ENCODE measurements at places on chromosomes 2 and 18.

DNA sequence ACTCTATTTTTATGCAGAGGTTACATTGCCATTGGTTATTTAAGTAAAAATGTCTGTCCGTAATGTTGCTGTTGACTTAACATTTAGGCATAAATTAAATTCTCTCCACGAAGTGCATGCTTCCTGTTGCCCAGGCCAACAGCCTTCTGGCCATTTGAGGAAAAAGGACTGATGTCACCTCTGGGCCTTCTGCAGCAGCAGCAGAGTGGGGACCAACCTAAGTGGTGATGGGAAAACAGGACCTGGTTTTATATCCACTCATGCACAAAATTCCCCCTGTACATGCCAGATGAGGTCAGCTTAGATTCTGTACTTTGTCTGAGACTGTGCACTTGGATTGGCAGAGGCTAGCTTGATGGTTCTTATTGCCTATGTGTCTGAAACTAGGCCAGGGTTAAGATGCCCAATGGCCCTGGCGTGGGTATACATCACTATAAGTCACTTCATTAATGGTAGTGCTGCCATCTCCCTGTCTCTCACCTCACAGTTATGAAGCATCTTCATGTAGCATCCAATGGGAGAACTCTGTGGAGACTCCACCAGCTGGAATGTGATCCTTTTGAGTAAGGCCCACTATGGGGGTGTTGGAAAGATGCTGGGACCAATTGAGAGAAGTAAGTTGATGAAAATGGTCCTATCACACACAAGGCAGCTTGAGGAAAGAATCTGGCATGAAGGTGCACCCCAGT lies 4.4 kb downstream of the ARHGAP25 start:
- no peak for DNase-seq

- no peak for DNase-seq
Observed at GRCh38 chr18:62479574-62479973, 43.3 kb upstream of the ZCCHC2 start.

DNA sequence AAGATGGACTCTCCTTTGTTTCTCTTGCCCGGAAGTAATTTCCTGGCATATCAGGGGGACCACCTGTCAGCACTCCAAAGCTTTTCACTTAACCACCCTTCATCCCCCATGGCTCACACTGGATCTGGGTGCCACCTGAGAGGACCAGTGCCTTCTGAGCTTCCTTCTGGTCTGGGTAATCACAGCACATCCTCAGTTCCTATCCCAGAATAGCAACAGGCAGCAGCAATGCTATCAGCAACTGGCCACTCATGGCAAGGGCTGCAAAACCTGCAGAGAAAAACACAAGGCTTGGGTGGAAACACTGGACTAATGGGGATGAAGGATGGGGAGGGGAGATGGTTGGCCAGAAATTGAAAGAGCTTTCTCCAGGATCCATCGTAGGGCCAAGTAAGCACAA lies 59.9 kb upstream of the STPG4 start:
- DNase-seq, result no peak

DNA sequence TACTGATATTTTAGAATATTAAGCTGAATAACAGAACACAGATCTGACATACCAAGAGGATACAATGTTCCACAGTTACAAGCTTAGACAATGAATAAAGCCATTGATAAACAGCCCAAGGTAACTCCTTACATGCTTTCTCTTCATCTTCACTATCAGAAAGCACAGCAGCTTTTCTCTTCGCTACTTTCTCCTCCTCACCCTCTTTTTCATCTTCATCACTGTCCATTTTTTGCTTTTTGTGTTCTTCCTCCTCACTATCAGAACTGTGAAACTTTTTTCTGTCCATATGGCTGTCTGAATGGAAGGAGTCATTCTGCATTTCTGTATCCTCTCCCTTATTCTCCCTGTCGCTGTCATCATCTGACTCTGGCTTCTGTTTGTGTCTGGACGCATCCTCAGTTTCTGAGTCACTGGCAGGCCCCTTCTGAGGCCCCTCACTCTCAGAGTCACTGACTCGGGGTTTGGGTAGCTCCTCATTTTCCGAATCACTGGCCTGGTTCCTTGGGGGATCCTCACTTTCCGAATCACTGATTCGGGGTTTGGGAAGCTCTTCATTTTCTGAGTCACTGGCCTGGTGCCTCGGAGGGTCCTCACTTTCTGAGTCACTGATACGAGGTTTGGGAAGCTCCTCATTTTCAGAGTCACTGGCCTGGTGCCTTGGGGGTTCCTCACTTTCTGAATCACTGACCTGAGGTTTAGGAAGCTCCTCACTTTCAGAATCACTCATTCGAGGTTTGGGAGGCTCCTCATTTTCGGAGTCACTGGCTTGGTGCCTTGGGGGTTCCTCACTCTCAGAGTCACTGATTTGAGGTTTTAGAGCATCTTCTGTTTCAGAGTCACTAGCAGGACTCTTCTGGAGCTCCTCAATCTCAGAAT lies 21.5 kb downstream of the IWS1 start:
- no peak for DNase-seq

GRCh38 chr2:30095402-30095801 lies 51.4 kb upstream of the YPEL5 start:
- no peak for DNase-seq

DNA sequence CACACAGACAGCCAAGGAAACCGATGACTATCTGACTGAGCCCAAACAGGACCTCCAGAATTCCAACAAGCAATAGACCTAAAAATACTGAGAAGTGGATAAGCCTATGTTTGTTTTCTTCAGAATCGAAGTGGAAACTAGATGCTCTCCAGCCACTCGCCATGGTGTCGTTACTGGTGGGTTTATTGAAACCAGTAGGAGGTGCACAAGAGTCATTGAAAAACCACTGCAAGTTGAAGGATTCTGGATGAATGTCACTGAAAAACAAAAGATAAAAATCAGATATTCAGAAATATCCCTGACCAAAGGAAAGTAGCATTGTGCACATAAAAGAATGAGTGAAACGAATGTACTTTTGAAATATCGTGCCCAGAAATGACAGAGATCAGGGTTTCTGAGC lies 15.3 kb downstream of the TM4SF20 start:
- DNase-seq, result no peak

DNA sequence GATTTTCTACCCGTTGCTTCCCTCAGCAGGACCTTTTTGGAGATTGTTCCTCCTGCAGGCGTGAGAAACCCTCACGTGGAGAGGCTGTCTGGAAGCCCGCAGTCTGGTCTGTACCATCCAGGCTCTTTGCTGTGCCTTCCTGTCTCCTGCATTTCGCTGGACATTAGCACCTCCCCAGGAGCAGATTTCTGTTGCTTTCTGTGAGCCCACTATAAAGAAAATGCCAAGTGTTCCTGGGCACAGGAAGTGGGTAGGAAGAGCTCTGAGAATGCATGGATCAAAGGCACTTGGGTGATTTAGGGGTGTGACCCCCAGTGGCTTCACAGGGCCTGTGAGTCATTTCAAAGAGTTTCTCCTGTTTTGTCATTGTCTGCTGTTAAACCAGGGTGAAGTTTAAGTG lies 27.3 kb downstream of the SPTBN1 start:
- DNase-seq, result peak; percentile 48

GRCh38 chr2:4916094-4916493 lies 776.1 kb upstream of the SOX11 start:
- DNase-seq, result no peak

- DNase-seq, result no peak
Observed at GRCh38 chr2:96250188-96250587, 15.6 kb downstream of the TMEM127 start.

DNA sequence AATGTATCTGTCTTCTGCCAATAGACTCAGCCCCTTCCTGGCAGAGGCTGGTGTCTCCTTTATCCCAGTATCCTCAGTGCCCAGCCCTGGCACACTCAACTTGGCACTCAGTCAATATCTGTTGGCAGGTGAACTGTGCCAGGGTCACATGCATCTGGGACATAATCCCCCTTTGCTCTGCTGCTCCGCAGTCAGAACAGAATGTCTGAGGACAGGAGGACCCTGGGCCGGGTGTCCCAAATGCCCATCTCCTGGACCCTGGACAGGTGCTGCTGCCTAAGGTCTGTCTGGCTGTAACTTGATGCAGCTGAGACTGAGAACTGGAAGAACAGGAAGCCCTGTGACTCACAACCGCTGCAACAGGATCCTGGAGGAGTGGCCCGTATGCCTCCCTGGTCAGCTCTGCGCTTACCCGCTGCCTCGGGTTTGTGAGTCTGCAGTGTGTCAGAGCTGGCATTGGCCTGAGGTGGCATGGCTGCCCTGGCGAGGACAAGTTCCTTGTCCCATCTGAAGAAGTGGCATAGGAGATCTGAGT lies 11.4 kb downstream of the HK2 start:
- peak; percentile 66 for DNase-seq

DNA sequence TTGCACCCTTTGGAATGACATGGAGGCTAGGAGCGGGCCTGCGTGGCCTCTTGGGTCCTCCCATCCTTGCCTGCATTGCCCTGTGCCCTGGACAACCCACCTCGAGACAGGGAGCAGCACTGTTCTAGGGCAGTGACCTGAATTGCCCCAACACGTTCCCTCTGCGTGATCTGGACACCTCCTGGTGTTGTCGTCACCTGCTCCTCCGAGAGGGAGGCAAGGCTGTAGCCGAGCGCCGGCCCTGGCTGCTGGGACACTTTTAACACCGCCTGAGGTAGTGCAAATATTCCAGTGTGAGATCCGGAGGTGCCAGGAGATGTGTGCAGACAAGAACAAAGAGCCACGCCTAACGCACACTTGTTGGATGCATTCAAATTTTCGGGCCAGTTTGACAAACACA lies 131.5 kb downstream of the SMAD7 start:
- DNase-seq, result no peak

GRCh38 chr2:64262816-64263215 lies 118.6 kb upstream of the PELI1 start:
- DNase-seq, result no peak

- no peak for DNase-seq
Observed at GRCh38 chr2:104887676-104888075, 33.8 kb downstream of the POU3F3 start.

DNA sequence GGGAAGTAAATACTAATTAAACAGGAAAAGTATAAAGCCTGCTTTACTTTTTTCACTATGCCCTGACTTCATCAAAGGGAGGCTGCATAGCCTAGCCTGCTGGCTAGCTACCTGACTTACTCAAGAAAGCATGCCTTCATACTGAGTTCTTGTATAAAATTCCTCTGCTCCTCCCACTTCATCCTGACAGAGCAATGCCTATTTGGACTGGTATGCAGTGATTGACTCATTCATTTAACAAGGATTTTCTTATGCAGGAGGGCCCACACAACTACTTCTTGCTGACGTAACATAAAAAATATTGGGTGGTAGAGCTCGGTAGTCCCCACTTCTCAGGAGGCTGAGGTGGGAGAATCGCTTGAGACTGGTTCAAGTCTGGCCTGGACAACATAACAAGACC lies 70.5 kb downstream of the PRPF40A start:
- DNase-seq, result no peak

- DNase-seq, result no peak
Observed at GRCh38 chr2:145022666-145023333, 502.9 kb upstream of the ZEB2 start.

- peak; percentile 9 for DNase-seq
Observed at GRCh38 chr2:45964906-45965305, 313.4 kb downstream of the PRKCE start.

DNA sequence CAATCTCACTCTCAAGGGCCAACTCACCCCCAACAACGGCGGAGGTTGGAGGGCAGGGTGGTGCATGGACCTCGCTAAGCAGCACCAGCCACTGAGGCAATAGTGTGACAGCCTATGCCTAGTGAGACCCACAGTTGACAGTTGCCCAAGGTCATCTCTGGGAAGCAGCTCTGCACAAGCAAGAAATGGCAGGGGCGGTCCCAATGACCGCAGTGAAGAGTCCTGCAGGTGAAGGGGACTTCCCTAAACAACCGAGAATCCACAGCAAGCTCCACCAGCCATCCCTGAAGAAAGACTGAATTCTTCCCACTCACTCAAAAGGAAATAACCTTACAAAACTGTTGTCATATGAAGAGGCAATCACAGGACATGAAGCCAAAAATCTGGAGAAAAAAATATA lies 313.4 kb upstream of the ID2 start:
- DNase-seq, result no peak

GRCh38 chr2:98570356-98570755 lies 38.0 kb downstream of the COA5 start:
- DNase-seq, result no peak

GRCh38 chr2:141015341-141016047 lies 1115.3 kb downstream of the LRP1B start:
- DNase-seq, result no peak

GRCh38 chr2:176454893-176455815 lies 185.9 kb downstream of the MTX2 start:
- DNase-seq, result peak; percentile 74

DNA sequence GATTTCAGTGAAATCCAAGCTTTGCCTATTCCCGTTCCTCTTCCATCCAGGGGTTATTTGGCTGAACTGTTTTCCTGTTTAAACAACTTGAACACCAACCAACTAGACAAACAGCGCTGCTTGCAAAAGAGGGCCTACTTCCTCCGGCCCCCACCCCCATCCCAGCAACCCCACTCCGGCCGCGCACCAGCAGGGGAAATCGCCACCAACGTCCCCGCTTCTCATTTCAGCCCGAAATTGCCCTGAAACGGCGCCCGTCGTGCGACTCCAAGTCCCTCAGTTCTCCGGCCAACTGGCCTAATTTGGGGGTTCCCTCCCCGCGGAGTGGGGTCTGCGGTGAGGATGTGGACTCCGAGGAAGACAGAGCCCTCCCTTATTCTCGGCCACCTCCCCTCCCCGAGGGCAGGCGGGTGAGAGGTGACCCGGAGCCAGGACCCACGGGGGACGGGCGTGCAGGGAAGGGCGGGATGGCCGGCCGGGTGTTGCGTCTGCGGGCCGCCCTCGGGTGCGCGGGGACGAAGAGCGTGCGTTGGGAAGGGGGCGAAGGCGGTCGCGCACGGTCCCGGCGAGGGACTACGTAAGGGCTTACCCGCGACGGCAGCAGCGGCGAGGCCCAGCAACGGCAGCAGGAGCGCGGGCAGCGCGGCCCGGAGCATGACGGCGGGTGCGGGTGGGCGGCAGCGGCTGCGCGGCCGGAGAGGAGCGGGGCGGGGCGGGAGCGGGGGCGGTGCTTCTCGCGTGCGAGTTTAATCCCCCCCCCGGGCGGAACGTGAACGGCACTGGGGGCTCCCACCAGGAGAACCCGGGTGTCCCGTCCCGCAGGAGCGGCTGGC lies at the start of gene CD302:
CD302 (minus strand) TSS at position 666 of the 833 bp plus-strand sequence; CDS start at position 656, 10 bp downstream.
- peak; percentile 80 for DNase-seq

DNA sequence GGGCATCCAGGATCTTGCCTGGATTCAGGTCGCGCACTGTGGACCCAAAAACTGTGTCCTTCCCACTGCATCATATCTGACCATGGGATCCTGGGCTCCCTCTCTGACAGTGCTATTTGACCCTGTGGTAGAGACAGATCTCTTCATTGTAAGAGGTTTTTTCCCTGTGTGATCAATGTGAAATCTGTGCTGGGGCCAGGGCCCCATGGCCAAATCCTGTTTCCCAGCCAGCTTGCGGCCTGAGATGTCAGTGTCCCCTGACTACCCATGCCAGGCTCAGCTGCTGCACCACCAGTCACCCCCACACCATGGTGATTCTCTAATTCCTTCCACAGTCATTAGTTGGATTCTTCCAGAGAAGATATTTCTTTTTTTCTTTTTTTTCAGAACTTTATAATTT lies 3.5 kb downstream of the PRLH start:
- no peak for DNase-seq

- DNase-seq, result peak; percentile 54
Observed at GRCh38 chr2:23649819-23650218, 264.8 kb downstream of the KLHL29 start.

GRCh38 chr2:75367401-75367800 lies 168.1 kb upstream of the TACR1 start:
- no peak for DNase-seq
